ENCODE measurements at places on chromosomes 6 and 20.

- no peaks in the 10 kb centered on the region for H3K4me1 ChIP-seq
- no peaks in the 10 kb centered on the region for H3K36me3 ChIP-seq
- no peak for DNase-seq
- no peaks in the 10 kb centered on the region for H3K27me3 ChIP-seq
- no peak overlapping the region for H3K27ac ChIP-seq
- no peak overlapping the region for H3K4me3 ChIP-seq
Observed at GRCh38 chr6:106820412-106820852, 154.1 kb downstream of the CD24 start.

- no peaks in the 10 kb centered on the region for H3K27me3 ChIP-seq
- H3K4me3 ChIP-seq = no peak overlapping the region
- H3K4me1 ChIP-seq = peaks cover 15% of the 10 kb centered on the region
- no peaks in the 10 kb centered on the region for H3K36me3 ChIP-seq
- DNase-seq = peak; percentile 75
Observed at GRCh38 chr6:146914489-146915483, 289.4 kb upstream of the STXBP5 start.

DNA sequence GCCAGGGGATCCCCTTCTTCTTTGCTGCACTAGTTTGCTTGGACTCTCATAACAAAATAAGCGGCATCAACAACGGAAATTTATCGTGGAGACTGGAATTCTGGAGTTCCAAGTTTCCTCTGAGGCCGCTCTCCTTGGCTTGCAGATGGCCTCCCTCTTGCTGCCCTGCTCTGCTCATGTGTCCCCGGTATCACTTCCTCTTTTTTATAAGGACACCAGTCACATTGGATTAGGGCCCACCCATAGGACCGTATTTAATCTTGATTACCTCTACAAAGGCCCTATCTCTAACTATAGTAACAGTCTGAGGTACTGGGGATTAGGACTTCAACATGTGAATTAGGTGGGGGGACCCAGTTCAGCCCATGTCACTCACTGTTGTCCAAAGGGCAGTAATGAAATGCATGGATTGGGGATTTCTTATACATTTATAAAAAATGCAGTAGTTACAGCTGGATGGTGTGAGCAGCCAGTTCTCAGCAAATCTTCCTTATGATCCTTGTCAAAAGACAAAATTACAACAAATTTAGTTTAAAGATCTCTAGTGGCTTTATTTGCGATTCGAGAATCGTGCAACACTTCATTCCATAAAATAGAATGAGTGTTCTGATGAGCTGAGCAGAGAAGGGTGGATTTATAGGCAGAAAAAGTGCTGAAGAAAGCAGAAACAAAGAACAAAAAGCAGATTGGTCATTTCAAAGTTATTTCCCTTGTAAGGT, 59.3 kb upstream of the AKAP12 start:
- no peak overlapping the region for H3K4me3 ChIP-seq
- H3K36me3 ChIP-seq = no peaks in the 10 kb centered on the region
- H3K4me1 ChIP-seq = no peaks in the 10 kb centered on the region
- no peaks in the 10 kb centered on the region for H3K27me3 ChIP-seq

GRCh38 chr20:539191-539590, 4.4 kb downstream of the CSNK2A1 start:
- H3K36me3 ChIP-seq = no peaks in the 10 kb centered on the region
- peaks cover 71% of the 10 kb centered on the region for H3K4me1 ChIP-seq
- H3K27ac ChIP-seq = peak overlapping the region; percentile 18
- H3K27me3 ChIP-seq = no peaks in the 10 kb centered on the region
- no peak overlapping the region for H3K4me3 ChIP-seq

- peak overlapping the region; percentile 96 for H3K27ac ChIP-seq
- no peaks in the 10 kb centered on the region for H3K4me1 ChIP-seq
- H3K27me3 ChIP-seq = no peaks in the 10 kb centered on the region
- no peaks in the 10 kb centered on the region for H3K36me3 ChIP-seq
- peak; percentile 70 for DNase-seq
Observed at GRCh38 chr20:8018958-8019245, 659 bp downstream of the TMX4 start.
